ENCODE measurements at places on chromosomes 4 and X.
A peak's percentile ranks its signal among the peaks of the same experiment; 100 is the strongest.

GRCh38 chrX:39613482-39613995 is 484.2 kb downstream of the BCOR start:
- DNase-seq, result no peak

- no peak for DNase-seq
Observed at GRCh38 chr4:63921561-63921960, 487.7 kb downstream of the TECRL start.

- DNase-seq, result no peak
Observed at GRCh38 chr4:3019145-3019846, 55.0 kb downstream of the HTT-AS start.

GRCh38 chr4:30721185-30722091 is 1.3 kb downstream of the PCDH7 start:
- DNase-seq, result no peak

GRCh38 chr4:15765910-15766697 is 12.0 kb upstream of the CD38 start:
- DNase-seq, result no peak

DNA sequence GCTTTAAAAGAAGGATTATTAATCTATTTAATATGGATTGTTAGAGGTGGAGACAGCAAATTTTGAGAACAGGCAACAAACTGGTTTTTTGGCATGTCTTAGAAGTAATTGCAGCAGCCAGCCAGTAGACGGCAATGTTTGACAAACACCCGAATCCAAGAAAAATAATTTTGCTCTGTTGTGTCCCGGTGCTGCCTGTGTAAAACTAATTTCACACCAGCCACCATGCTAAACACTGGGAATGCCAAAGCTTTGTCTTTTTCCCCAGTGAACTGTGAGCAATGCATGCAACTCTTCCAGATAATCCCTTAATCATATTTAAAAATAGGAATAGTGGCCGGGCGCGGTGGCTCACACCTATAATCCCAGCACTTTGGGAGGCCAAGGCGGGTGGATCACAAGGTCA is 25.9 kb downstream of the SMIM31 start:
- peak; percentile 1 for DNase-seq

DNA sequence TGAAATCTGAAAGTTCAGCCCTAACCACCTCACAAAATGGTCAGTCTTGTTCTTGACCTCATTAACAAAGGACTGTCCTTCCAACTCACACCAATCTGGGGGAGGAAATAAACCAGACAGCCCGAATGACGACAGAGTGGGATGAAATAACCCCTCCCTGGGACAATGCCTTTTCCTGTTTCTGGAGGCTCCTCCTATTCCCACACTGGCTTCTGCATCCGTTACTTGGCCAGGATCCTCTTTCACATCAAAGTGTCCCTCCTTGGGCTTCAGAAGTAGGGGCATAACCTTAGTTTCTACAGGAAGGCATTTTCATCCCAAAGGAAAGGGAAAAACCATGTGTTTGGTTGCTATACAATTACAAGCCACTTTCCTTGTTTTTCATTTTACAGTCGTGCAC is 59.8 kb upstream of the RPL34 start:
- DNase-seq, result no peak

GRCh38 chr4:10639664-10640063 is 44.9 kb downstream of the CLNK start:
- no peak for DNase-seq

- DNase-seq, result no peak
Observed at GRCh38 chrX:12779534-12779933, 11.7 kb upstream of the PRPS2 start.

DNA sequence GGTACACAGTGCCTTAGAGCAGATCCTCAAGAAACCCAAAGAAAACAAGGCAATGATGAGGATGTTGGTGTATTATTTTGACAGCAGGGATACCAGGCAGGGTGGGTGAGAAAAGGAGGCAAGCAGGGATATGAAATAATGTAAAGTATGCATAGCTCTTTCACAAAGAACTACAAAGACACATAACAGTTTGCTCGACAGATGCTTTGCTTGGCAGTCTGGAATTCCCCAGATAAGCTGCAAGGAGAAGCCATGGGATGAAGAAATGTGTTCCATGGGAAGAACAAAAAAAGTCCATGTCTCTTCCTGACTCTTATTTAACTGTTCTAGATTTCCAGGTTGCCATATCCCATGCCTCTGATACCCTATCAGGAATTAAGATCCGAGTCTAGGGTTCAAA is 75.4 kb downstream of the FAM13A start:
- DNase-seq, result no peak

- peak; percentile 86 for DNase-seq
Observed at GRCh38 chr4:25312496-25313200, at the start of gene ZCCHC4. TSS of gene ZCCHC4 (plus strand) at chr4:25312774. CDS start at chr4:25312810, 36 bp downstream.

GRCh38 chr4:4347585-4347984 is 39.3 kb upstream of the NSG1 start:
- no peak for DNase-seq

DNA sequence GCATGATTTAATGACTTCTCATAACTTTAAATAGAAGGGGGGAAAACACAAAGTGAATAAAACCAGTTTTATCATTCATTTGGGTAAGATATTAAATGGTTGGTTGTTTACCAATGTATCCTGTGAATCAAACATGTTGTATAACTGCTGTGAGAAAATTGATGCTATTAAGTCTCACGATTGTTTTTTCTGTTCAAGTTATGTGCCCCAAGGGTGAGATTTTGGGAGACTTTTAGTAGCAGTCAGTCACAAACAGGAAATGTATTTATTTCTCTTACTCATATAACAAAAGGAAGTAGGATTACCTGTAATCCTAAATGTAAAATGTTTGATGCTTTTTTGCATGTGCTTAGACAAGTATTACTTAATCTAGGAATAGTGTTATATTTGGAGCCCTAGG is 39.2 kb downstream of the MTHFD2L start:
- no peak for DNase-seq

DNA sequence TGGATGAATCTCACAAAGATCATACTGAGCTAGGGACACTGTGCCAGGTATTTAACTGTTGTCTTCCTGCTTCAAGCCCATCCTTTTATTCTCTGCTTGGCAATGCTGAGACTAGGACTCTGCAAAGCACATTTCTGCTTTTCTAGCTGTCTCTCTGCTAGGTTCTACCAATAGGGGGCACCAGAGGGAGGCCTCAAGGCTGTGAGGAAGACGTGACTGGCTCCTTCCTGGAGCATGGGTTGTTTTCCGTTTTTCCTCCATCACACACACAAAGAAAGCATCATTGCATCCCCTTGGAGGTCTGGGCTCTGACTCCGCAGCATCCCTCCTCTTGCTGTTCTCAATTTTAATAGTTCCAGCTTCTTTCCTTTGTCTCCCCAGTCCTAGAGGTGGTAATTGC is 10.9 kb upstream of the DCTD start:
- no peak for DNase-seq

GRCh38 chr4:105149771-105150170 is 3.1 kb downstream of the TET2 start:
- DNase-seq, result no peak

- no peak for DNase-seq
Observed at GRCh38 chrX:130340271-130340670, 552 bp downstream of the SLC25A14 start.

DNA sequence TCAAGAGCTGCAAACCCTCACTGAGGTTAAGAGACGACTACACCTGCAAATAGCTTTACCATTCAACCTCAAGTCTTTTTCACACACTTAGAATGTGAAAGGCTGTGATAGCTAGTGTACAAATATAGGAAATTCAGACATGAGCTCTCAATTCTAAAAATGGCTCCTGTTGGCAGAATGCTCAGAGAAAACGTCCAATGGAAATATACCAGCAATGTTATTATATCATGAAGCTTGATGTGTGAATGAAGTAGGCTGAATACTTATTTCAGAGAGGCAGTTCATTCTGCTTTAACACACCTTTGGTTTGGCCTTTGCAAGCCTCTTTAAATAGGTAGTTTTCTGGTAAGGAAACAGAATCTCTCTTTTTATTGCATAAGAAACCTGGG is 227.6 kb downstream of the ADAMTS3 start:
- no peak for DNase-seq

Data from cerebellum (tissue), 4 donors.